NCI-H446 treated with DMSO at 0.1 percent for 48 hours (cell line): ENCODE measurements at places on chromosomes 3 and 15.

DNA sequence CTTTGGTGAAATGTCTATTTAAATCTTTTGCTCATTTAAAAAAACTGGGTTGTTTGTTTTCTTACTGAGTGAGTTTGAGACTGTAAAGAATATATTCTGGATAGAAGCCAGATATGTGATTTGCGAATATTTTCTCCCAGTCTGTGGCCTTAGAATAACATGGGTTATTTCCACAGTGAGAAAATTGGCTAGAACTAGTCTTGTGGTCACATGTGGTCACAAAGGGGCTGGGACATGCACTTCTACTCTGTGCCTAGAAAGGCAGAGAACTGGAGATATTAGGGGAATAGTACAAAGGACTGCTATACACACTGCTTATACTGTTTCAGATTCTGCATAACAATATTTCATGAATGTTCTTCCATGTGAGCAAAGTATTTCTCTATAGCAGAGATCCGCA, 79.9 kb upstream of the RGMA start:
- DNase-seq, result no peak

DNA sequence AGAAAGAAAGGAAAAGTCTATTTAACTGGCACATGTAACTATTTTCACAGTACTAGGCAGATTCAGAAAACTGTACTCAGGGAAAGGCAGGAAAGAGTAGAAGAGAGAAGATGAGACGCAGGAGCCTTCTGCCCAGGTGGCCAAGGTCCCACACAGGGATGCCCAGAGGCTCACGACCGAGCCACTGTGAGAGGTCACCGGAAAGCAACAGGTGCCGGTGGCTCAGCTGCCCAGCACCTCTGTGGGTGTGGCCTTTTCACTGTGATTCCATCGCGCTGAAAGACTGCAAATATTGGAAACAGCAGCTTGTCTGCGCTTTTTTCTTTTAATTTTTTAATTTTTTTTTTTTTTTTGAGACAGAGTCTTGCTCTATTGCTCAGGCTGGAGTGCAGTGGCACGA, 226.8 kb downstream of the OCA2 start:
- DNase-seq, result no peak

DNA sequence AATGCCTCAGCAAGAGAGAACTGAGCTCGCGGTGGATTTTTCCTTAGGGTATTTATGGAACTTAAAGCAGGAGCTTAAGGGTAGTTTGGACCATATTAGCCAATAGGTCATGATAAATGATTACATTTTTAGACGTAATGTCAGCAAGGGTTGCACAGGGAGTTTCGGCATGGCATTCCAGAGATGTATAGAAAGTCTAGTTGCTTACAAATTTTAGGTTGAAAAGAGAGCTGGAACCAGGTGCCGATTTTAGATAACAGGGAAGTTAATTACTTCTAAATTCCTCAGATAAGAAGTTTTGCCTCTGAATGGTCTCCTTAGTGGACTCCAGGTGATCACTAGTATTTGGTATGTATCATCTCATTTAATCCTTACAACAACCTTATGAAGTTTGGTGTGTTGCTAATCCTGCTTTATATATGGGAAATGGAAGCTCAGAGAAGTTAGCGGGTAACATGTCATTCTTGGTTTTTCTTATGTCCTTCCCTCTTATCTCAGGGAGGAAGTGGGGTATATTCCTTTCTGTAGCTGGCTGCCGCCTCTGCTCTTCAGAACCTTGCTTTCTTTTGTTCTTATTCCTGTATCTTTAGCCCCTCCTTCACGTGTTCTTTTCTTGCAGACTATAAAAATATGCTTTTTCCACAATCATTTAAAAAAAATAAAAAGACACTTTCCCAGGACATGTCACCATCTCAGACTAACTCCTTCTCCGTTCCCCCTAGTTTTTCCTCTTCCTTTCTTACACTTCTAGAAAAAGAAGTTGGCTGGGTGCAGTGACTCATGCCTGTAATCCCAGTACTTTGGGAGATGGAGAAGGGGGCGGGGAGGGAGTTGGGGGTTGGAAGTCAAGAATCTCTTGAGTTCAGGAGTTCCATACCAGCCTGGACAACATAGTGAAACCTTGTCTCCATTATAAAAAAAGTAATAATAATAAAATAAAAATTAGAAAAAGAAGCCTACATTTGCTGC, 25.7 kb downstream of the IQGAP1 start:
- DNase-seq, result no peak

GRCh38 chr3:158508481-158508880, 62.5 kb upstream of the MLF1 start:
- DNase-seq, result no peak

DNA sequence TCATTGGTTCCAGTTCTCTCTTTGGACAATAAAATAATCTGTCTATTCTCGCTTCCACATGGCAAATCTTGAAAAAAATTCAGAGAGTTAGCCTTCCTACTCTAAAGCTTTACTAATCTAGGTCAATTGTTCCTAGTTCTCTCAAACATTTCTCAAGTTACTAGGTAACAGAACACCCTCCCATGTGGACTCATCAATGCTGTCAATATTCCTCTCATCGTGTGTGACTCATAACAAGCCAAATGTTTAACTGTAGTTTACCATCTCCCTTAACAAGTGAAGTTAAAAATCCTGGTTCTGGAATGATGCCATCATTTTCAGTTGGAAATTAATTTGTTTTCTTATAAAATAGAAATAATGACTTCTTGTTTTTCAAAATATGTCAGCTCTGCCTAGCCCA, 438.6 kb downstream of the ROBO1 start:
- peak; percentile 56 for DNase-seq

DNA sequence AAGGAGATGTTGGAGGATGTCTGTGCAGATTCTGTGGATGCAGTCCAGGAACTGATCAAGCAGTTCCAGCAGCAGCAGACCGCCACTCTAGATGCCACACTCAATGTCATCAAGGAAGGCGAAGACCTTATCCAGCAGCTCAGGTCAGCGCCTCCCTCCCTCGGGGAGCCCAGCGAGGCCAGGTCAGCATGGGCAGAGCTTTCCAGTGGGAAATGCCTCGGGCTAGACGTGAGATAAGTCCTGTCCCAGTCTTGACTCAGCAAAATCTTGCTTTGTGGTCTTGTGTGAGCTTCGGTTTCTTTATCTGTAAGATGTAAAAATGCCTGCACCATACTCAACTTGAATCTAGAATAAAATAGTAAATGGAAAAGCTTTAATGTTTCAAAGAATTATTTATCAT, 335.1 kb upstream of the UMPS start:
- DNase-seq, result no peak

DNA sequence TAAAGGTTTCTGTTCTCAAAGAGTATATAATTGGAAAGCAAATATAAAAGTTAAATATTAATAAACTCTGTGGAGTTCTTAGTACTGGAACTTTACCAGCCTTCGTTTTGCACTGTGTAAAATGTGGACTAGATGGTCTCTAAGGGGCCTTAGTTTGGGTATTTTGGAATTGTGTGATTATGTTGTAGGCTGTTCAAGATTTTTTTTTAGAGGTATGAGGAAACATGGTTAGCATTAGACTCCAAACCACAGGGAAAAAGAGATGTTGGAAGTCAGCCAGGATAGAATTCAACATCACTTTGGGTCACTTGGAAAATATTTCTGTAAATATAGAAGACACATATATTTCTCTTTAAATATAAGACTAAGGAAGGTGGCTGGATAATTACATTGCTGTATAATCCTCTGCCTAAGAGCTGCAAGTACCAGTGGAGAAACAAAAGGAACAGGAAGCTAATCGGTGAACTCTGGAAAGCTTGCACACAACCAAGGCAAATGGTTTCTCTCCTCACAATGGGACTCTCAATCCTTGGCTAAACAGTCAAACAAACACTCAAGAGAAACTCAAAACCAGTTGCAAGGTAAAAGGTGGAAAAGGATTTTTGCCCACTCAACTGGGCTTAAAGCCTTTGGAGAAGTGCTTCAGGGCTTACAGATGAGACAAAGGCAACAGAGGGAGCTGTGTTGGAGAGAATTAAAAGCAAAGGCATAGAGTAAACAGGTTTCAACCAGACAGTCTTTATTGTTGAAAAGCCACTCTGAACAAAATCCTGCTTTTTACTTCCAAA, 141.7 kb downstream of the NR1D2 start:
- no peak for DNase-seq

- DNase-seq, result no peak
Measured at GRCh38 chr15:40142428-40142827, 18.4 kb upstream of the BUB1B start.

DNA sequence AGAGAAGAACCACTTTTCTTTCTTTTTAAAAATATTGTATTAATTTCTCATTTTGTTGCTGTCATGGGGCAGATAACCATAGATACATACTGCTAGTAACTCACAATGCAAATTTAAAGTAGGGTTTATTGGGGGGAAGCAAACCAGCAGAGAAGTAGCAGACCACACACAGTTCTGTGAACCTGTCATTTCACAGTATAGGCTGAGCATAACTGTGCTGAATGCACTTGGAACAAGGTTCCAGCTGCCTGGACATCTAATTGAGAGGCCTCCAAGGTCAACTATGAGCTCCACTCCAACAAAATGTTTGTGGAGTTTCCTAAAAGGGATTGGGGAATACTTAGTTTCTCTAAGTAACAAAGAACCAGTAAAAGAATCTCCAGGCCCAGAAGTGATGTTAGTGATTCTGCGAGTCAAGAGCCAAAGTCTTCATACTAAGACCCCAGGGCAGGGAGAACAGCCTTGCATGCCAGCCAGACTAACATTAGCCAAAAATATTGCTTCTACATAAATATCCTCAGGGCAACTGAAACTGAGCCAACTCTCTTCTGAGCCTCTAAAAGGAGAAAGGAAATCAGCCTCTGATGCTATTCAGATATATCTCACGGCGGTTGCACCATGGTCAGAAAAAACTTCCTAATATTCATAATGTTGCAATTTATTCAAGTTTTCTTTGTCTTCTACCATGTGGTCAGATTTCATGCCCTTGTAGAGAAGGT, 856.4 kb upstream of the ALCAM start:
- peak; percentile 7 for DNase-seq

GRCh38 chr3:98972720-98973119, 71.2 kb upstream of the DCBLD2 start:
- DNase-seq, result no peak

DNA sequence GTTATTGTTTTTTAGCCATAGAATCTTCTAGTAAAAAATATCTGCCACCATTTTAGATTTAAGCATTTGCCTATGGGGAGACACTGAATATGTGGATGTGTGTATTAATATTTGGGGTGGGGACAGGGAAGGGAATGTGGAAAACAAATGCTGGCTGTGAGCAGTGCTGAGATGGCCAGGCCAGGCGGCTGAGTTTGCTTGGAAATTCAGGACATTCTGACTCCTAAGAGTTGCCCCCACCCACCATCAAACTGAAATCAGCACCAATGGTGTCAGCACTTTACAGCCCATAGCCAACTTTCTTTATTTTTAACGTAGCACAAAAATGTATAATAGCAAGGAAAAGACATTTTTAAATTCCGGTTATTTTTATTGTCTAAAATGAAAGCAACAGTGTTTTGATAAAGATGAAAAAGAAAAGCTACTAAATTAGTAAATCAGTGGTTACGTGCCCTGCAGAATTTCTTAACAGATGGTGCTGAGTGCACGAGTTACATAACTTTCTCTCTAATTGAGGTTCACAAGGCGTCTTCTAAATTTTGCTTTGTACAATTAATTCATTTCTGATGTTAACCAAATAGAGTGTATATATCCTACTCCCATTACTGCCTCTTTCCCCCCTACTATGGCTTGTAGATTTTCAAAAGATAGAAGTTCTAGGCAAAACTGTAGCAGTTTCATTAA, 34.0 kb downstream of the B3GALNT1 start:
- DNase-seq, result peak; percentile 13

GRCh38 chr15:83793069-83793468, 139.1 kb downstream of the ADAMTSL3 start:
- no peak for DNase-seq

GRCh38 chr3:46558184-46559043, 7.7 kb downstream of the LRRC2 start:
- no peak for DNase-seq

GRCh38 chr3:145719114-145719513, 441.9 kb downstream of the PLOD2 start:
- DNase-seq, result no peak

- DNase-seq, result no peak
Measured at GRCh38 chr3:171464462-171464861, 4.3 kb upstream of the TNIK start.

DNA sequence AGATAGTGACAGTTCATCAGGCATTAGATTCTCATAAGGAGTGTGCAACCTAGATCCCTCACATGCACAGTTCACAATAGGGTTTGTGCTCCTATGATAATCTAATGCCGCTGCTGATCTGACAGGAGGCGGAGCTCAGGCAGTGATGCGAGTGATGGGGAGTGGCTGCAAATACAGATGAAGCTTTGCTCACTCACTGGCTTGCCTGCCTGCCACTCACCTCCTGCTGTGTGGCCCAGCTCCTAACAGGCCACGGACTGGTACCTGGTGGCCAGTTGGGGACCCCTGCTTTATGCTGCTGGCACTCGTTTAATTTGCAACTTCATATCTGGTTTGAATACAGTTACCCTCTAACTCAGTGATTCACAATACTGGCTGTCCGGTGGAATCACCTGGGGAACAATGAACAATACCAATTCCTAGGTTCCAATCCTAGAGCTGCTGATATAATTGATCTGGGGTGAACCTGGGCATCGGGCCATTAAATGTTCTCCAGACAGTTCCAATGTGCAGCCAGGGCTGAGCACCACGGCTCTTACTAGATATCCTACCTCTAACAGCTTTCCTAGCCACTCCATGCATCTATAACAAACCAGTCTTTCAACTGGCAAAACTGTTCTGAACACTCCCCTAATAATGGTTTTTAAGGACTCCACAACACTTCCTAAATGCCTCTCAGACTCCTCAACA, 131.4 kb downstream of the ATP1B3 start:
- no peak for DNase-seq

- DNase-seq, result no peak
Measured at GRCh38 chr15:91652610-91653207, 200.8 kb upstream of the SLCO3A1 start.

DNA sequence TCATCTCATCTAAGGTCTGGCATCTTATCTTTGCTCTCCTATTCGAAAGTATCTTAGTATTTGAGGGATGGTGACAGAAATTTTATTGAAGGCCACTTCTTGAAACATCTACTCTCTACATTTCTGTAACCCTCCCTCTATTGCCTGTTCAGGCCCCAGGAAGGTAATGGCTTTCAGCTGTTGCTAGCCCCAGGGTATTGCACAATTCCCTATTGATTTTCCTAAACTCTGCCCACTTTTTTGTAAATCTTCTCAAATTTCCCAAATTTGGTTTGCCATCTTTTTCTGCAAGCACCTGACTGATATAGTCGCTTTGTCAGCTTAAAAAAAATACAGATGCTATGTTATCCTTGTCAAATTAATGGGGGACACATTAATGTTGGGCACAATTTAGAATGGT, 242.1 kb downstream of the RAP2B start:
- DNase-seq, result no peak

- DNase-seq, result peak; percentile 2
Measured at GRCh38 chr15:46278486-46279090, 643.8 kb downstream of the SQOR start.

DNA sequence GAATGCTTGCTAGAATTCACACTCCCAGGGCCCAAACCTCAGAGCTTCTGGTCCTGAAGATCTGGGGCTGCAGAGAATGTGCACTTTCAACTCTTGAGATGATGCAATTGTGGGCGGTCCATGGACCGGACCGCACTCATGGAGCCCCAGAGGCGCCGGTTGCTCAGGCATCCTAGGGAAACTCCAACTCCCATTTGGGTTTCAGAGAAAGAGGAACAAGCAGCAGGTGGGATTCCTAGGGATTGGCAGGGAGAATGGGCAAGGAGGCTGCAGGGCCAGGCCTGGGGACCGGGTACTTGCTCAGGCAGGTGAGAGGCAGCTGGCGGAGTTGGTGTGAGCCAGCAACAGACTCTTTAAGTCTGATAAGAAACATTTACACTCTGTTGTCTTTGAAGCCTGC, 3.5 kb downstream of the NOX5 start:
- no peak for DNase-seq

GRCh38 chr15:39578851-39579486, 1.9 kb upstream of the THBS1 start:
- no peak for DNase-seq
